ENCODE measurements at places on chromosomes 7 and 10.

GRCh38 chr7:108109221-108109908 lies 20.8 kb downstream of the LAMB4 start:
- DNase-seq: no peak

GRCh38 chr7:90458104-90458503 lies 11.3 kb upstream of the PTTG1IP2 start:
- DNase-seq: no peak

DNA sequence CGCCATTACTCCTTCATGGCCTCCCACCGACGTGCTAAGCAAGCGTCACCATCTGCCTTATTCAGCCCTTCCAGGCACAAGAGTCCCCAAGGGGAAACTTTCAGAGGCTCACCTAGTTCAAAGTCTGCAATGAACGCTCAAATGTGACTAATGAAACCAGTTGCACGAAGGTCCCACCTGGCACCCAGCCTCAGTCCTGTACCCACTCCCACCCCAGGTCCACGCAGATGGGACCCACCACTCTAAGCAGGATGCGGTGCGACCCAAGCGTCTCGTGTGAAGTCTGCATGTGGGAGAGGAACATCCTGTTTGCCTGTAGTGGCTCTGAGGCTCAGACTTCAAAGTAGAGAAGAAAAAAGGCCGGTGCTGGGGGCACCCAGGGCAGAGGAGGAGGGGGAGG lies 40.3 kb downstream of the RGS10 start:
- no peak for DNase-seq

DNA sequence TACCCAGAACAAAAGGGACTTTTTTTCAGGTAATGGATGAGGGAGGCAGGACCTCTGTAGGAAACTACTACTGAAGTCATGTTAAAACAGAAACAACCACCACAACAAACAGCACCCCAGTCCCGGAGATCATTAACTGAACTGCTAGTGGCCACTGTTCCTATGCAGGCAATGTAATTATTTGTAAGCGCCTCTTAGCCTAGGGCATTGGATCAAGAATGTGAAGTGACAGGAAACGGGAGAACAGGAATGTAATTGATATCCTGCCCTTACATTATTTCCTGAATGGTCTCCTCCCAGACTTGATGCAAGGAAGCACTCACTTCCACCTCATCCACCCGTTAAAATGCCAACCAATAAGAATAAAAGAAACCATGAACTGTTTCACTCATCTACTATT lies 16.7 kb upstream of the GAD2 start:
- no peak for DNase-seq

- no peak for DNase-seq
These were observed 65.4 kb downstream of the SP8 start for GRCh38 chr7:20721086-20721810.

DNA sequence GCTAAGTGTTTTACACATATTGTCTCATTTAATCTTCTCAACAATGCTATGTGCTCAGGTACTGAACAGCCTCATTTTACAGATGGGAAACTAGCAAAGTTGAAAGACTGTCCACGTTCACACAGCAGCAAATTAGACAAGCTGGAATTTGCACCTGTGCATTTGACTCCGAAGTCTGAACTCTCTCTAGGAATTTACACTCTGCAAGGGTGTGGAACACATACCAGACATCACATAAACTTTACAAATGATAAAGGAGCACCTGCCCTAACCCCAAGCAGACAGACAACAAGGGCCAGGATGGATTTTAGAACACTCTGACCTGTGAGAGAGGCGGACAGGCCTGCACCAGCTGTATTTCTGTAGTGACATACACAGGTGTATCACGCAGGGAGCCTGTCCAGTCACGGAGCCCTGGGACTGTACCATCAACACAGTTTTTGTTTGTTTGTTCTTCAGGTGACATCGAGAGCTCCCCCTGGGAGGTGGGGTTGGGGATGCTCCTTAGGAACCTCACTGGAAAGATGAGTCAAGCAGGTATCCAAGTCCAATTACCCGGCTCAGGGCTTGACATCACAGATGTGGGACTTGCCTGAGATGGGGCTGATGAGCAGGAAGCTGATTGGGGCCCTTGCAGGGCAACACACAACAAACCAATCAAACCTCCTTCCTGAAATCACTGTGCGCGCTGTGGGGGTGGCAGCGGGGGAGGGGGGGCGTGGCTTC lies 31.0 kb downstream of the MKI67 start:
- DNase-seq: no peak

DNA sequence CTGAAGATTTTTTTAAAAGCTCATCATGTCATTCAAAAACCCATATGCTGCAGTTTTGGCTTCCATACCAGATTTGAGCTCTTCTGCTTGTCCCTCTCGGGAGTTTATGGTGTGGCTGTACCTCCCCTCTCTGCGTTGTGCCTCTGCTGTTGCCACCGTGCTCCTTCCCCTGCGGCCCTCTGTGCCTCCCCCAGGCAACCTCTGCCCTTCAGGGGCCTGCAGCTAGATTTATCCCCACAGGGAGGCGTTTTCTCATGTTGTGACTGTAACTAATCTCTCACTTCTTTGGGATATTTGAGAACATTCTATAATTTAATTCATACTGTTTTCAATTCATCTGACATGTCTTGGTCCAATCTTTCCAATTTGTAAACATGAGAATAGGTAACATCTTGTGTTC lies 52.7 kb downstream of the TASOR2 start:
- no peak for DNase-seq

DNA sequence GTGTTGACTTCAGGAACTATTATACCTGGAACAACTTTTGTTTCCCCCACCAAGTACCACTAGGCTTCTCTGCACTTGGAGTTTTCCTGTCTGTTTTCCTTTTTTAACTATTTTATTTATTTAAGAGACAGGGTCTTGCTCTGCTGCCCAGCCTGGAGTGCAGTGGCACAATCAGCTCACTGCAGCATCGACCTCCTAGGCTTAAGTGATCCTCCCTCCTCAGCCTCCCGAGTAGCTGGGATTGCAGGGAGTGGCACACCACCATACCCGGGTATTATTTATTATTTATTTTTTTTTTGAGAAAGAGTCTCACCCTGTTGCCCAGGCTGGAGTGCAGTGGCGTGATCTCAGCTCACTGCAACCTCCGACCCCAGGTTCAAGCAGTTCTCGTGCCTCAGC lies 2.1 kb upstream of the GIGYF1 start:
- DNase-seq: no peak

DNA sequence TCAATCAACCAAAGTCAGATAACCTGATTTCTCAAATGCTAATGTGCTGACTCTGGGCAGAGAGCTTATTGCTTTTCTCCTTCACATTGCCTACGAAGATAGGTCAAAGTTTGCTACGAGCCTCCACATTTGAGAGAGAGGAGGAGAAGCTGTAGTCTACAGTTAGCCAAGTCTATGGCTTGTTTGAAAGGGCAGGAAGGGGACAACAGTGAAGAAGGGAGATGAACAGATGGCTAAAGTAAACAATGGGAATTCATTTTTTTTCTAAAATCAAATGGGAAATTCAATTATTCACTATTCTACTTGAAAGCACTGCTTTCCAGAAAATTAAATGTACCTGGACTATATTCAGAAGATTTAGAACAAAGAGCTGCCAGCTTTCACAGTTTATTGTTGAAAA lies 126.7 kb upstream of the C1QL3 start:
- no peak for DNase-seq

DNA sequence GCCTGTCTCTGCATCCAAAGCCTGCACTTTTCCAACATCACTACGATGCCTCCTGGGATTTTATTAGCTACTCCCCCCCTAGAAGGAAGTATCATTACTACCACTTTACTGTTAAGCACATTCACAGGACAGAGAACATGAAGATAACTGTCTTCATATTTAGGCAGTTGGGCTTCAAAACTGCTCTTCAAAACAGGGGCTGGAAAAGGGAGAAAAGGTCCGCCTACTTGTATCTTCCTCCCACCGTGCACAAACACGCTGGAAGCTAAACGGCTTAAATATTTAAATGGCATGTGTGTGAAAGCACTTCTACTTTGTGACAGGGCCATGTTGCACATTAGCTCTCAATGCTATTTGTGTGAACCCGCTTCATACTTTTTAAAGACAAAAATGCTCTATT lies 999 bp downstream of the ITIH5 start:
- no peak for DNase-seq

DNA sequence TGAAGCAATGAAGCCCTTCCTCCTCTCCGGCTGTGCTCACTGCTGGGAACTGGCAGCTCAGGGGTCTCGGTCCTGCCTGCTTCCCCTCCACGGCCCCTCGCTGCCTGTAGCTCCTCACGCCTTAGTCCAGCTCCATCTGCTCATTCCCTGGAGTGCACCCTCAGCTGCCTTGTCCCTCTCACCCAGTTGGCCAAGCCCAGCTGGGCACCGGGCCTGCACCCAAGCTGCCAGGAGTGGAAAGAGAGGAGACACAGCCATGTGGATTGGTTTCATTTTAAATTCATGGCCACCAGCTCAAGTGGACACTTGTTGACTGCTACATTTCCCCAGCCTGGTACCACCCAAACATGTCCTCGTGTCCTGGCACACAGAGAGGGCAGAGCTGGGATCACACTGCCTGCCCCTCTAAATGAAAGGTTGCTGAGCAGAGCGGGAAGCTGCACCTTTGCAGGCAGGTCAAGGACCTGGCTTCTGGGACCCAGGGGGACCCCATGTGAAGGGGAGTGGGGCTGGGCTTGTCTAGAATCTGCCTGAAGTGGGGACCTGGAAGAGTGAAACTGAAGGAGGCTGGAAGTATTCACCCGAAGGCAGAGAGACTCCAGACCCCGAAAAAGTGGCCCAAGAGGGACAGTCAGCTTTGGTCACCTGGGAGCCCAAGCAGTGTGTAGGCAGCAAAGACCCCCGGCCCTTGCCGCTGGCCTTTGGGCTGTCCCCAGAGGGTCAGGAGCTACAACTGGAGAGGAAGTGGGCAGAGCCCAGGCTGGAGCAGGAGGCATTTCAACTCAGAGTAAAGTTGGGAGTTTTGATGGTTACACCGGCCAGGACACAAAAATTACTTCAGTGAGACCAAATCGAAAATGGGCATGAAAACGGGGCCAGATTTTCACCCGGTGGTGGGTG lies 15.0 kb upstream of the BNIP3 start:
- DNase-seq: no peak

DNA sequence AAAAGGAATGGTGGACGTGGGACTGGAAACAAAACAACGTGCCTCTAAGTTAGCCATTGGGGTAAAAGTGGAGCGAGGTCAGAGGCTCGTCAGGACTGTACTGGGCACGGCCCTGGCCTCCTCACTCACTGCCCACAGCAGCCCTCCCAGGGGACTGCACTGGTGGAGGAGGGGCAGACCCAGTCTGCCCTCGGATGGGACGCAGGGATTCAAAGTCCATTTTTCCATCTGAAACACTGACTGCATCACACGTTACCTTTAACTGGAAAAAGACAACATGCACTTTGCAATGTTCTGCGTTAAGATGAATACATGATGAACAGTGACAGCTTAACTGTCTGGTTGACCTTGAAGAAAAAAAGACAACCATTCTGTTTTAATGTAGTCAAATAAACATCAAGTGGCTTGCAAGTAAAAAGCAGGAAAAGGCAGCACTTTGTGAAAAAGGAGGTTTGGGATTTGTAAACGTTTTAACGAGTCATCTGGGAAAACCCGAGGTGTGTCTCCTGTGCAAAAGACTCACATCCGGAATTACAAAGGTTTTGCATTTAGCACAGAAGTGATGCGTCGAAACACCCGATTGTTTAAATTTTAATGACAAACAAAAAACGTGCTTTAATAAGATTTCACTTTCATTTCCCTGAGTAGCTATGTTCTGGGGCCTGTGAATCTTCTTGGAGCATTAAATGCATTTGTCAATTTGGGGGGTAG lies 18.8 kb downstream of the KLF6 start:
- DNase-seq: no peak

DNA sequence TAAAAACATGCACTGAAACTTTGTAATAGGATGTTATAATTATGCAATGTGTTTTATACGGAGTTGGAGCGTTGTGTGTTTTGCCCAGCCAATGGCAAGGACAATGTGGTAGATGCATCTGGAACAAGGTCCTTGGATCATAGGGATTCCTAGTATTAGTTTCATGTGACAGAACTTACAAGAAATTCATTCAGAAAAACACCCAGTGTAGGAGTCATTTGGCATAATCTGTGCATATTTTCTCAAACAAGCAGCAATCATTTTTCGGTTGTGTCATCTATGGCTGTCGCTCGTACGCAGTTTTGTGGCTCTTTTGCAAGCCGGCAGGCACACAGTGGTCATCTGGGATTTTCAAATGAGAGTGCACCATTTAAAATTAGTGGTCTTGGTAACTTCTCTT lies 19.8 kb downstream of the CREB5 start:
- no peak for DNase-seq

DNA sequence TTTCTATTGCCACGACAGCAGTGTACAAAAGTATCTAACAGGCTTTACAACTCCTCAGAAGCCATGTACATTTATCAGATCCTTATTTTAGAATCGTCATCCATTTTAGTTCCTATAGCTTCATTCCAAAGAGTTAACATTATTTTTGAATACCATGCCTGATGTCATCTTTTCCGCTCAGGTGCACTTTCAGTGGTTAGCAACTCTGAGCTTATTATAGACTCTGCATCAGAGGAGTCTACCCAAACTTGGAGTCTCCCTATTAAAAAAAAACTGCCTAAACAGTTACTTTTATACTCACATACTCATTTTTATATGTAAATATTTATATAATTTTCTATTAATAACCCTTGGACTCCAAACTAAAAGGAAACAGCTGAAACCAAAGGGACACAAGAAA lies 31.6 kb upstream of the PRSS37 start:
- no peak for DNase-seq

- no peak for DNase-seq
These were observed 71.7 kb downstream of the MYL10 start for GRCh38 chr7:101557421-101557820.

DNA sequence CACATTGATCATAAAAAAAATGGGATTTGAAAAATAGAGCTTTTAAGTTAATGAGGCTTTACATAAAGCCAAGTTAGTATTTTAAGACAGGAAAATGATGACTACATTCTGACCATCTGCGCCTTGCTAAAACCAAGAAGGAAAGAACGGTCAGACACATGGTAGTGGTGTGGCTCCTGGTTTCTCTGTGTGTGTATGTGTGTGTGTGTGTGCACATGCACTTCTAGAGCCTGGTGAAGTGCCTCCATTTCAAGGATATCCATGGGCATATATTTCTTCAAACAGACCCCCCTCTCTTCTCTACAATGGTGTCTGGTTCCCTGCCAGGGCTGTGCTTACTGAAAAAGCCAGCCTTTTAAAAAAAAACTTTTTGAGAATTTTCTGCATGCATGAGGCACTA lies 80.9 kb downstream of the FRMPD2 start:
- no peak for DNase-seq

- no peak for DNase-seq
These were observed 716 bp downstream of the OGA start for GRCh38 chr10:101817337-101818118.

- DNase-seq: no peak
These were observed 161.6 kb downstream of the LRMDA start for GRCh38 chr10:75592791-75593643.

- DNase-seq: no peak
These were observed 52.9 kb downstream of the C10orf120 start for GRCh38 chr10:122646511-122647382.
